T-helper 22 cell (primary cell): ENCODE measurements at places on chromosomes 3 and 15.

- no peak for DNase-seq
Observed at GRCh38 chr3:177817751-177818150, 620.5 kb upstream of the TBL1XR1 start.

DNA sequence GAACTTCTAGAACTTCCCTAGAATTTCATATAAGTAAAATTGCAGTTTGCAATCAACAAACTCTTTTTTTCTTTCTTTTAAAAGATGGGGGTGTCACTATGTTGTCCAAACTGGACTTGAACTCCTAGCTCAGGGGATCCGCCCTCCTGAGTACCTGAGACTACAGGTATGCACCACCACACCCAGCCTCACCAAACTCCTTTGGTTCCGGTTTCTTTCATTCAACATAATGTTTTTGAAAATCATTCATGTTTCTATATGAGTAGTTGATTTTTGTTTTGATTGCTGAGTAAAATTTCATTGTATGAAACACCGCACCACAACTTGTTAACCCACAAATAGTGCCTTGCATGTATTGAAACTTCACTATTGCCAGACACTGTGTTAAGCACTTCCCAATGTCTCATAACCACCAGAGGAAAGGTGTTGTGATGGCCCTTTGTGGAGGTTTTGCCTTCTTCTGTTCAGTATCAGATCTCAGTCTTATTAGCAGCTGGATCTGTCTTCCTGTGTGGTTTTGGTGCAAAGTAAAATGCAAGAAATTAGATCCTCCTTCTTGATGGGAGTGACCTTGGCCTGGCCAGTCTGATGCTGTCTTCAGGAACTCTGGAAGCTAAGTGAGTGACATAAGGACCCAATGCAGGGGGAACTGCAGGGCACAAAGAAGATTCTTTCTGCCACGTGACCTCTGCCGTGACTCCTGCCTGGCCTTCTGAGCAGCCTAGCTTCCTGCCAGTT is 78.8 kb upstream of the UBE2E1 start:
- no peak for DNase-seq

- DNase-seq: no peak
Observed at GRCh38 chr3:10708216-10708893, 107.7 kb upstream of the SLC6A11 start.

DNA sequence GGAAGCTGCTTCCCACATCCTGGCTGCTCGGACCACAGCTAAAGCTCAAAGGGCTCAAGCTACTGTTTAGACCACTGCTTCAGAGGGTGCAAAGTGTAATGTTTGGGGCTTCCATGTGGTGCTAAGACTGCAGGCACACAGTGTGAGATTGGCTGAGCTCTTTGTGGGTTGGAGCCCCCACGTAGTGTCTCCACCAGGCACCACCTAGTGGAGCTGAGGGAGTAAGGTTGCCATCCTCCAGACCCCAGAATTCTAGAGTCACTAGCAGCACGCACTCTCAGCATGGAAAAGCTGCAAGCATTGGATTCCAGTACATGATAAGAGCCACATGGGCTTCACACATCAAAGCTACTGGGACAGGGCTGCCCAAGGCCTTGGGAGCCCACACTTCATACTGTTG is 9.3 kb downstream of the MKRN3 start:
- no peak for DNase-seq
